ENCODE measurements at places on chromosomes 6 and 20.

DNA sequence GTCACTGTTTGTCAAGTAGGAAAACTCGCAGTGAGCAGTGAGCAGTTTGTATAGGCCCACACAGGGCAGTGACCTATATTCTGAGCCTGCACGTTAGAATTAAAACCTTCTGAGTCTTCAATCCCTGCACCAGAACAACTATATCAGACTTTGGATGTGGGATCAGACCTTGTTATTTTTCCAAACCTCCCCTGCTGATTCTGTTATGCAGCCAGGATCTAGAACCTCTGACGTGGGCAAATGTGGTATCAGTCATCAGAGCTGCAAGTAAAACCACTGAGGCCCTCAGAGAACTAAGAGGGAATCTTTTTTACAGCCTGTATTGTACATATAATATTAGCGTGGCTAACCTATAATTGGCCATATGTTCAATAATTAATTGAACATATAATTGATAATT, 32.0 kb upstream of the AKAP7 start:
- DNase-seq = no peak

DNA sequence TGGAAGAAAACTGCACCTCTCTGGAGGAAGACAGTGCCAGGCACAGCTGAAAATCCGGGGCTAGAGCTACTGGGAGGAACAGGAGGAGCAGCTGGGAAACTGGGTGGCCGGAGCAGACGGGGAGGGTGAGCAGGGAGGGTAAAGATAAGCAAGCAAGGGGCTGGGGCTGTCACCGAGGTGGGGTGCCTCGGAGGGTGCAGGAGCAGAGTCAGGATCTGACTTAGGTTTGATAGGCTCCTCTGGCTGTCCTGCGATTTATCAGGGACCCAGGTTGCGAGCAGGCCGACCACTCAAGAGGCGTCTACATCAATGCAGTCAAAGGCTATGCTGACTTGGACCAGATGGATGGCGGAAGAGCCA, 12.3 kb downstream of the TSHZ2 start:
- no peak for DNase-seq

DNA sequence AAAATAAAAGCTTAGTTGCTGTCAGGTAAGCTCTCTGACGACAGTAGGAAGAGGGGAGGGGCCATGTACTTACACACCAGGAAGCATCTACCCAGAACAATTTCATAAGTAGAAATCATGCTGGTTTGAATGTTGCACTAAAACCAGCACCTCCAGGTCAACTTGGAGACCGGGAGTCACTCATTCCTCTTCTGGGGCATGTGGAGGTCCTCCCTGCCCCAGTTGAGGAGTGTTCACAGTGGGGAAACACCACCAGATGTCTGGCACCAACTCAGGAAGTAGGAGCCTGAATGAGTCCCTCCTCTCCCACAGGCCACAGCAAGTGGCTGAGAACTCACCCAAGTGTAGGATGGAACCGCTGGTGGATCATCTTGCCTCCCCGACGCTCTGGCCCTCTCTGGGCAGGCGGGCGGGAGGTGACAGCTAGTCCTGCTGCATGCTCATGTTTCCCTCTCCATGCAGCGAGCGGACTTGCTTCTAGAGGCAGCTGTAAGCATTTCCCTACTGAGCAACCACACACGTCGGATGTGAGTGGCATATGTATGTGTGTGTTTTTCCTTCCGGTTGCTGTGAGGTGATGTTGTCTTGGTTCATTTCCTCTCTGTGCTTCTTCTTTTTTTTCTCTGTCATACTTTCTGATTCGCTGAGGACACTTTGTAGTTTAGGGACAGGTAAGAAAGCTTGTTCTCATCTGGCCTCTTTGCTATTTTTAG, 149.5 kb upstream of the NEDD9 start:
- no peak for DNase-seq

DNA sequence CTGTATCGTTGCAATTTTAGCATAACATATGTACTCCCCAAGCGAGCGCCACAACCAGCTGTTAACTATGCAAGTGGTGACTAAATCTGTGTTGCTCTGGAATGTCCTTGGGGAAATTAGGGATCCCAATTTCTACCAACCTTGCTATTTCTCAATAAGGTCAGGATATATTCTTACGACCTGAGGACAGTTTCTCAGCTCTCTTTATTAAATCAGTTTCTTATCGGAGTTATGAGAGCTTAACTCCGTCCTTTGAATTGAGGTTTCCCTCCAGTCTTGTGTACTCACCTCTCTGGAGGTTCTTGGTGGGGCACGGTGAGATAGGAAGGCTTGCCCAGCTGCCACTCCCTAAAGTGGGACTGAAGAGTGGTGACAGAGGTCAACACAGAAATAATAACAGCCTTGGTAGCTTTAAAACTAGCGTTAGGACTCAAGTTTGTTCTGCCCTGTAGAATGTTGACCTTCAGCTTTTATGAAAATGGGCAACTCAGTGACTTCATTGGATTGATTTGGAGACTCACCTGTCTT, 694 bp downstream of the MRPS18B start:
- DNase-seq = no peak

DNA sequence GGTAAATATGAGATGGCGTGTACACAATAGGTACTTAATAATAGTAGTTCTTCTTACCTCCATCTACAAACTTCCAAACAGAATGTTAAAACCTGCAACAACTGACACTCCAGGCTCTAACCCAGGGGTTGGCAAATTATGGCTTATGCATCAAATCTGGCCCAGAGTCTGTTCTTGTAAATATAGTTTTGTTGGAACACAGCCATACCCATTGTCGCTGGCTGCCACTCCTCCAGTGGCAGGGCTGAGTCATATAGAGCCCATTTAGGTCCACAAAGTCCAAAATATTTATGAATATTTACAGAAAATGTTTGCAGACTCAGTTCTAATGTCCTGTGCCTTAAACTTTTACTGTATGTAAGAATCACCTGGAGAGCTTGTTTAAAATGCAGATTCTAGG, 69.9 kb upstream of the BTBD3 start:
- DNase-seq = no peak

DNA sequence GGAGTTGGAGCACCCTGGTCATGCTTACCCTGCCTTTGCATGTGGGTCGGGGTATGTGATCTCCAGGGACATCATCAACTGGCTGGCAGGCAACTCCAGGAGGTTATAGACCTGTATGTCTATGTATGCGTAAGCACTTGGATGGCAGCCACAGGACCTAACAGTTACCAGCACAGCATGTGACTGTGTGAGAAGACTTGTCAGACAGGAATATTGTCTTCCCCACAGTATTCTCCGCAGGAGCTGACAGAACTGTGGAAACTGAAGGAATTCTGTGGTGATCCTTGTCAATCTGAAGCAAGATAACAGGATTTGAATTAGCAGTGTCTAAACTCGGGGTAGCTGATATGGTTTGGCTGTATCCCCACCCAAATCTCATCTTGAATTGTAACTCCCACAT, 59.2 kb downstream of the TMEM244 start:
- no peak for DNase-seq

DNA sequence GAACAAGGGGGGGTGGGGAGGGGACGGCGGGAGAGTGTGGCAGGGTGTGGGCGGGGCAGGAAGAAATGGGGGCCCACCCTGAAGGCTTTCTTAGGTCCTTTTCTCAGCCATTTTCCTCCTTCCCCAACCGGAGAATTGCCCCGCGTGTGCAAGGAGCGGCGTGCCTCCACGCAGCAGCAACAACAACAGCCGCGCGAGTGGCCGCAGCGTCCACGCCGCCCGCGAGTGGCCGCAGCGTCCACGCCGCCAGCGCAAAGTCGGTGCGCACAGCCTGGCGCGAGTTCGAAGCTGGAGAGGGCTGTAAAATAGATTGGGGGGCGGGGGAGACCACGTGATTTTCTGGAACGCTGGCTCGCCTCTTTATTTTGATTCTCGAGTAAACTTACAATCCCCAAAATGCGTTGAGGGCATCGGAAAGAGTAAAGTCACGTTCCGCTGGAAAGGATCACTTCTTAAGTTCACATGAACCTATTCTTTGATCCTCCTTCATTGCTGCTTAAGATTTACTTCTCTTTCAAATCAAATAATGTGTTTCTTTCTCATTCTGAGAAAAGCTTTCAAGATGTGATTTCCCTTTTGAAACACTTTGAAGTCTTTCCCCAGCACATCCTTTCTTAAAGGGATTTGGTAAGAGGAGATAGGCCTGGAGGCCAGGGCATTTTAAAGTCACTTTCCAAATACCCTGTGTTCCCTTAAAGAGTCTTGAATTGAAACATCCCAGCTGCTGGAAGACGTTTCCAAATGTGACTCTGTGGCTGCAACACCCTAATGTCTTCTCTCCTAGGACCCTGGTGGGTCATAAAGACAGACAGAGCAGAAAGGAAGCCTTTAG, 66.7 kb upstream of the ZNF217 start:
- DNase-seq = no peak

DNA sequence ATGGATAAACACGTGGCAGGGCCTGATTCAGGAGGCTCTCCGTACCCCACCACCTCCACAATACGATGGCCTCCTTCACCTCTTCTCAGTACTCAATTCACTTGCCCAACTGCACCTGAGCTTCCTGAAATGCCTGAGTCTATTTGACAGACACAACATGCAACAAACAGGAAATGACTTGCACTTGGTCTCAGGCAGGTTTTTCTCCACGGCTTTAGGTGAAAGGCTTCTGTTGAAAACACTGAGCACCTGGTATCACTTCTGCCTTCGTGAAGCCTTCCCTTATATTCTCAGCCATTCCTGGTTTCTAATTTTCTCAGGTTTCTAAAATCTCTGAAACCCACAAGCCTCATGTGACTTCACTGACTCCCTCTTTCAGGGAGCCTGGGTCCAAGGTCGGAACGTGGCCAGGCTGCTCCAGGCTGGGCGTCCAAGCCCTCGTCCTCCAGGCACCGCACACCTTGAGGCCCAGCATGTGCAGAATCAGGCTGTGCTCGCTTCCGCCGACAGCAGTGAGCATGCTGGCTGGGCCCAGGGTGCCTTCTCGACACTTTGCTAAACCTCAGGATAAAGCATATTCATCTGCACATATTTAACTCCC, 34.7 kb downstream of the TAF4 start:
- no peak for DNase-seq

DNA sequence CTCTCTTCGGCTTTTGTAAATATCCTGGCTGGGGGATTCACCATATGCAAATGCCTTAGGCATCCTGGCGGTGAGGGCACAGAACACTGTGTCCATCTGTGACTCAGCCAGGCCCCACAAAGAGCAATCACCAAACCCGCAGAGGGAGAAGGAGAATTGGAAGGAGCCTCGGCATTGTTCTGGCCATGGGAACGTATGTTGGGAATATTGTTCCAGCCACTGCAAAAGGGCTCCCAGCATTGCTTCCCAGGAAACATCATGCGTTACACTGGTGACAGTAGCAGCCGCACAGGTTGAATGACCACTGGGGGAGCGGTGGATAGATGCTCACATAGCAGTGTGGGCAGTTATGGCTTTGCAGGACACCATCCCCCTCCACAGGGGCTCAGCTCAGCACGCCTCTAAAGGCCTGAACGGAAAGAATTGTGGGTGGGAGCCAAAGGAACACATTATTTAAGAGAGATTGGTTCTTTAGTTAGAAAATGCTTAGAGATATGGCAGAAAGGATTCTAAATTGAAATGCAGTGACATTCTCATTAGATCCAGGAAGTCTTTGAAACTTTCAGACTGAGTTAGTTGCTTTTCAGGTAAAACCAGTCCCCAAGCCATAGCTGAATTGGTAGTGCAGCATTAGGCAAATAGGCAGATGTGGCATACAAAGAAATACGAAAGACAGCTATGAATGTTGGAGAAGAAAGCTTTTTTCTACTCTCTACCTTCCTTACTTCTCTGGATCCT, 104.3 kb downstream of the RNF144B start:
- no peak for DNase-seq

DNA sequence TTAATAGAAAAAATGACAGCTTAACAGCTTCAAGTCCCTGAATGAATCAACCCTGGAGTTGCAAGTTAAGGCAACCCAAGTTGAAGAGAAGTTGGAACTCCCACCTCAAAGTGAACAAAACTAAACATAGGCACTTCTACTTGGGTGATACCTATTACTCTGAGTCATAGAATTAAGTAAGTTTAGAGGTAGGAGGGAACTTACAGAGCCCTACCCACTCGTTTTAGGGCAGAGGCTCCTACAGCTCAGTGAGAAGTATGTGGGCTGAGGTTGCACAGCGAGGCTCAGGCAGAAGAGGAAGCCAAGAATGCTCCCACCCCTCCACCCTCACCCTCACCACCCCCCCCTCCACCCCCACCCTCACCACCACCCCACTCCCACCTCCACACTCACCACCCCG, 42.2 kb downstream of the NFATC2 start:
- no peak for DNase-seq

DNA sequence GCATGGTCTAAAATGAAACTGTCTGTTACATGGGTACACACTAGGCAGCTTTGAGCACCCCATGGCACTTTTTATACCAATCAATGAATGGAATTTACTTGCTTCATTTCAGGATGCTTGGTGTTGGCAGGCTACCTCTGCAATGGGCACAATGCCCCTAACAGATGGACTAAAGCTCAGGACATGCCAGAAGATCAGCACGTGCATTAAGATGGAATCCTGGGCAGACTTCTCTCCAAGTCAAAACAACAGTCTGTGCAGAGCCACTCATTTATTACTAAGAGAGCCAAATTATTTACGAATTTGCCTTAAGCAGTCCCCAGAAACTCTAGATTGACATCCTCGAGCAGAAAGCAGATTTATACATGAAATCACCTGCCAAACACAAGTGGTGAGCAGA, 55.8 kb upstream of the SCML4 start:
- DNase-seq = no peak

Data from ascending aorta (tissue), 2 donors.